T-cell (primary cell): ENCODE measurements at places on chromosomes 5 and 9.

GRCh38 chr5:56303511-56303910 lies 70.4 kb upstream of the ANKRD55 start:
- H3K27ac ChIP-seq, result no peak overlapping the region
- no peaks in the 10 kb centered on the region for H3K36me3 ChIP-seq
- no peak overlapping the region for H3K4me3 ChIP-seq
- H3K27me3 ChIP-seq, result no peaks in the 10 kb centered on the region

- H3K4me3 ChIP-seq, result no peak overlapping the region
- no peak overlapping the region for H3K27ac ChIP-seq
- H3K36me3 ChIP-seq, result peaks cover 5% of the 10 kb centered on the region
- no peaks in the 10 kb centered on the region for H3K27me3 ChIP-seq
Measured at GRCh38 chr5:78475370-78475769, 115.0 kb downstream of the SCAMP1 start.

DNA sequence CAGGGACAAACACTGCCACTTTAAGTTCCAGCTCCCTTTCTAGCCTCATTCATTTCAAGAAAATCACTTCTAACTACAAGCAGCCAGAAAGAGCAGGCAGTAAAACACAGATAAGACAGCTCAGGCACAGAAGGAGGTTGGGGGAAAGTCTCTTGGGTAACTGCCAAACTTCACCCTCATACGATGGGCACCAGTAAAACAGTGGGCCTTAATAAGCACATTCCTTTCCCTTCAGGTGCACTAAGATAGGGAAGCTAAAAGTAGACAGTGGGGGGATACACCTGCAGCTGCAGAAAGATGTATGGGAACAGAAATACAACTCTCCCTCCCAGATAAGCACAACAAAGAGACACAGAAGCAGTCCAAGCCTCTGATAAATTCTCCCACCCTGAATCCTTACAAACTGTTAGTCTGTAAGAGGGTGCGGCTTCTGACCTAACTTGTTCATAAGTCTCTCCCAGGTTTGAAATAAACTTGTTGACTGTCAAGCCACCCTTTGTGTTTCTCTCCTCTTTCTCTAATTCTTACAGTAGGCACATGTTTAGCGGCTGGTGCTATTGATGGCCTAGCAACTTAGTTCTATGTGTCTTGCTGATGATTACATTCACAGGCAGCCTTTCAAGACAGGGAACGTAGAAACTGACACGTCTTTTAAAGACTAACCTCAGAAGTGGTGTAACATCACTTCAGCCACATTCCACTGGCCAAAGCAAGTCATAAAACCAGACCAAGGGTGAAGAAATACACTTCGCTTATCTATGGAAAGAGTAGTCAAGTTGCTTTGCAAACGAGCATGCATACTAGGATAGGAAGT lies 6.8 kb upstream of the CKS2 start:
- H3K27ac ChIP-seq, result no peak overlapping the region
- DNase-seq, result no peak
- no peaks in the 10 kb centered on the region for H3K36me3 ChIP-seq
- peaks cover 2% of the 10 kb centered on the region for H3K4me1 ChIP-seq

DNA sequence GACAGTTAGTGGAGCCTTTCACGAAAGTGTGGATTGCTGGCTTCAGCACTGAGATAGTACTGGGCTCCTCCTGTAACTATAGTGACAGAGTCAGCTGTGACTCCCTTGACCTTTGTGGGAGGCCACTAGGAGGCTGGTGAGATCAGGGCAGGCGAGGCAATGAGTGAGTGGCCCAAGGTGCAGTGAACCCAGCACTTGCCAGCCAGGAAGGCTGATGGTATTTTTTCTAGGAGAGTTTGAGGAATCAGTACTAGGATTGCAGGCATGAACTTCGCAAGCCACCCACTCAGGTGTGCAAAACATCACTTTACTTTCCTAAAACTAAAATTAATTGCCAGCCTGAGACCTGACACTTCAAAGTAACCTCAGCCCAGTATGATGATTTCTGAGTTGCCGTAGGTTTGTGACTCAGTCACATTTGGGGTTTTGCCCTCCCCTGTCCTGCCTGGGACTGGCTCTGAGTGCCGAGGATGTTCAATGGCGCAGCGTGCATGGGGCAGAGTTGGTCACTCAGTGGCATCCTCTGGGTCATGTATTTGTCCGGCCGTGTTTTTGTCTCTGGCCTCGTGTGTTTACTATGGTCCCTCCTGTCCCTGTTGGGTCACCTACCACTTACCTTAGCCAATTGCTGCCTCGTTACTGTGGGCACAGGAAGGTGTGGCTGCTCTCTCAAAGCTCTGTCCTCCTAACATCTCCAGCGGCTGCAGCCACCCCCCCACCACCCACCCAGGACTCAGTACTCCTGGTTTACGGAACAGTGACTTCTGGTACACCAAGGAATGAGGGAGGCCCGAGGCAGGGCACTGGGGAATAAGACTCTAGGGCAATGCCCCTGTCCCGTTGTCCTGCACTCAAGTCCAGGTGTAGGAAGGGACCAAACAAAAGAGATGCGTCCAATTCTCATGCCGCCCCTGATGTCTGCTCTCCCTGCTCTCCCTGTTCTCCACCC lies 67.2 kb downstream of the IL31RA start:
- no peak overlapping the region for H3K4me3 ChIP-seq
- peaks cover 4% of the 10 kb centered on the region for H3K4me1 ChIP-seq
- no peaks in the 10 kb centered on the region for H3K36me3 ChIP-seq
- DNase-seq, result no peak
- no peaks in the 10 kb centered on the region for H3K27me3 ChIP-seq

DNA sequence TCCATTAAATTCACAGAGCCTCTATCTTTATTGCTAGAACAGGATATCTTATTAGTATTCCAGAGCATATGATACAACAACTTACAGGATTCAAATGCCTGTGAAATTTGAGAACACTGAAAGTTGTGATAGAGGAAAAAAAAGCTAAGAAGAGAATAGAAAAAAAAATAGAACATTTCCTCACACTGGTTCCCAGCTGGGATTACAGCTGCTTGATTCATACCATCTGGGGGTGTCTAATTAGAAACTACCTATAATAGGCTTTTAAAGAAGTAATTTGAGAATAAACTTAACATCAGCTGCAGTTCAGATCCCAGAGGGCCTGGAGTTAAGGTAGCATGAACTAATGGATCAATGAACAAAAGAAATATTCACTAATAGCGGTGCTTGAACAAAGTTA lies 922.0 kb downstream of the CDH12 start:
- H3K36me3 ChIP-seq, result no peaks in the 10 kb centered on the region
- no peak overlapping the region for H3K4me3 ChIP-seq
- H3K27me3 ChIP-seq, result no peaks in the 10 kb centered on the region
- H3K27ac ChIP-seq, result no peak overlapping the region
- no peaks in the 10 kb centered on the region for H3K4me1 ChIP-seq
- DNase-seq, result no peak
